Ecto neural progenitor cell (in vitro differentiated cells): ENCODE measurements at places on chromosomes 1 and 21.
A peak's percentile ranks its signal among the peaks of the same experiment; 100 is the strongest.

GRCh38 chr1:236009191-236009590, 55.7 kb downstream of the NID1 start:
- no peak for DNase-seq

- DNase-seq, result no peak
These were observed 41.3 kb downstream of the ZBTB8A start for GRCh38 chr1:32580348-32581017.

DNA sequence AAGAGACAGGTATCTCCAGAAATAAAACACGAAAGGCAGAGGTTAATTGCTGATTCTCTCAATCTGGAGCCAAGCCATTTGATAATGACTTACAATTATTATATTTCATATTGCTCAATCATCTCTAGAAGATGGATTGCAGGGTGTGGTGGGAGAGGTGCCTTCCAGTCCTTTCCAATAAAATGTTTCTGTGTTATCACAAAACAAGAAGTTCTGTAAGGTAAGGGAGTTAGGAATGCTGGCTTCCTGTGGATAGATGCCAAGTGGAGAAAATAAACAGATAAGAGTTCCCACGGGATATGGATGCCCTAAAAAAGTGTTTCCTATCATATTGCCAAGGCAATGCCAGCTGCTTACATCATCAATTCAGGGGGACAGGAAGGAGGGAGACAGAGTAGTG, 7.2 kb upstream of the CCN1 start:
- DNase-seq, result no peak

DNA sequence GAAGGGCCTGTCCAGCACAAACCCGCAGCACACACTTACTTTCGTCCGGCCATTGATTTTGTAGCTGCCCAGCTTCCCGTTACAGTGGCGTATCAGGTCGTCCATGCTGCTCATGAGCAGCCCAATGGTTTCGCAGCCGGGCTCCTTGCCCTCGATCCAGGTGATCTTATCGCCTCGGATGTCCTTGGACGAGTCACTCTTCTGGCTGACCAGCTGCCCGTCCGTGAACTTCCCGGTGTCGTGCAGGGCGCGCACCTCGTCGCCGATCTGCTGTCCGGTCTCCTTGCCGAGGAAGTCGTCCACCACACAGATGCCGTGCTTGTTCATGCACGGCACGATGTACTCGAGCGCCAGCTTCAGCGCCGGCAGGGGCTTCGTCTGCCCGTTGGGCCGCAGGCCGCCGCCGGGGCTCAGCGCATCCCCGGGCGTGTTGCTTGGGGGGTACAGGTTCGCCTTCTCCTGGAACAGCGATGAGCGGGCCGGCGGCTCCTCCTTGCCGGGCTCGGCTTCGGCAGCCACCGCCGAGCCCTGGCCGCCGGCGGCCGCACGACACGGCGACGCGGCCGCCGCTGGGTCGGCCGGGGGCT, 1.0 kb downstream of the EGLN1 start:
- DNase-seq, result peak; percentile 73

DNA sequence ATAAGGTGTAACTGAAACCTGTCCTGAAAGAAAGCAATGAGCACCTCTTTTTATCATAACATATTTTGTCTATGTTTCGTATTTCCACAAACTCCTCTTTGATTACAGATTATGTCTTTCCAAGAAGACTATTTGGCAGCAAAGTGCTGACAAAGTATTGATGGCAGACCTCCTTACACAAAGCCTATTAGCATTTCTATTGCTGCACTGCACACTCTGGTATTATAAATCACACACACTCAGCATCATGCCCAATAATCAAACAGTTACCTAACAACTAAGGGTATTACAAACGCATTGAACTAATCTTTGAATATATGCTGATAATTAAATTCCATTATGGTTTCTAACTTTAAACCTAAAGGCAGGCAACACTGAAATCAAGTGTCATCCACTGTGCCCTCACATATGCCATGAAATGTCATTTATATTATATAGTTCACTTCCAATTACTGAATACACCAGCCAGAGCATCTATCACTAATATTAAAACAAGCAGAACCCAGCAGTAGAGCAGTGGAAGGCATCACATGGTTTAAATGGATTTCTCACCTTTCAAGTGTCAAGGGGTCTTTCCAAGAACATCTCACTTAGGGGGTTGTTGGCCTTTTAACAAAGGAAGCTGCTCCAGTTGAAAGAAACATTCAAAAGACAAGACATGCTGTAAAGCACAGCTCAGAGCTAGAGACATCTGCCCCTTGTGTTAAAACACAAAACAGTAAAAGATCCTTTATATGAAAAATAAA, 239.1 kb downstream of the RERE start:
- DNase-seq, result no peak

- no peak for DNase-seq
These were observed 62.5 kb downstream of the KIAA0040 start for GRCh38 chr1:175129997-175130648.

- DNase-seq, result no peak
These were observed 485.5 kb downstream of the PTPRC start for GRCh38 chr1:199124351-199124750.

DNA sequence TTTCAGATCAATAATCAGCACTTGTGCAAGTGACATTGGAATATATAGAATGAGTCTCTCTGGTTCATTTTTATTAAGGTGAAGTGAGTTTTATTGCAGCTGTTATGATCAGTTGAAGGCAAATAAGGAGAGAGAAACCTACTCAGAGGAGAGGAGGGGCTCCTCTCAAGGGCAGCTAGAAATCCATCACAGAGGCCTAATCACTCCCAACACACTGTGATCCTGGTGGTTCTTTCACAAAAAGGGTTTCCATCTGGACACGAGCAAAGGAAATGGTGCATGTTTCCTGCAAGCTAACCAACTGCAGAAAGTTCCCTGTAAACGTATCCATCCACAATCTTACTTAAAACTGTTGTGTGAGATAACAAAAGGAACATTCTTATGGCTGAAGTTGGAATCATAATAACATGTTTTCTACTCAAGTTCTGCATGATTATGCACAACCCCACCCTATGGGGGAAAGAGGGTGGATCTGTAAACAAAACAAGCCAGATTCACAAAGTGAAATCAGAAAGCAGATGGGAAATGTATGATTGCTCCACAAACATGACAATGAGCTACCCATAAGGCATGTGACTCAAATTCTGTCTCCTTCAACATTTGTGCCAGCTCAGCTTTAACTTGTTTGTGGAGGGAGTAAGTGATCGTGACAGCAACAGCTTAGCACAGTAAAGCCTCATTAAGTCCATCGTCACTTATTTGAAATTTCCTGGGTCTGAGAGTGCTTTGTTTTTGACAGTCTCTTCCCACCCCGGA, 141.2 kb upstream of the ST6GALNAC5 start:
- no peak for DNase-seq

GRCh38 chr1:69191335-69191734, 376.4 kb upstream of the LRRC7 start:
- no peak for DNase-seq

DNA sequence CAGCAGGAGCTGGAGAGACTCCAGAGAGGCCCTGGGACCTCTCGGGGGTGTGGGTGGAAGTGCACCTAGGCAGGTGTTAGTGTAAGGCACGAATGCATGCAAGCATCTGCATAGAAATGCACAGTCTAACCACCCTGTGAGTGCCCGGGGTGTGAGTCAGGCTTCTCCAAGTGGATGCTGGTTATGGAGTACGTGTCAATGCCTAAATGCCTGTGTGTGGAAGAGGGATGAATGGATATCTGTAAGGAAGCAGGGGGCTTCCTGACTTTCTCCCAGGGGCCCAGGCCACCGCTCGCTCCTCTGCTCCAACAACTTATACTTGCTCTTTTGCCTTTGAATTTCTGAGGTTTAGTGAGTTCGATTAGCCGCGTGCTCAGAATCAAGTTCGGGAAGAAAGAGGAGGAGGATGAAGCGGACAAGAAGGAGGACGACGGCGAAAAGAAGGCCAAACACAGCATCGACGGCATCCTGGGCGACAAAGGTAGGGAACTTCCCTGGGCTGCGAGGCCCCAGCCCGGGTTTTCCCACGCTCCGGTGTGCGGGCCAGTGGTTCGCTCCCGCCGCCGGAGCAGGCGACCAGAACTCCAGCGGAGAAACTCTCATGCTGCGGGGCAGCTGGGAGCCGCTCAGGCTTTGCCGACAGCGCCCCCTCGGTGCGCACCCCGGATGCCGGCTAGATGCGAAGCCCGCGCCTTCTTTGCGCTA, 5.4 kb downstream of the PAX7 start:
- peak; percentile 80 for DNase-seq

- DNase-seq, result no peak
These were observed 17.7 kb downstream of the IVL start for GRCh38 chr1:152926091-152926490.

- no peak for DNase-seq
These were observed 8.3 kb downstream of the RHOC start for GRCh38 chr1:112698366-112699310.

DNA sequence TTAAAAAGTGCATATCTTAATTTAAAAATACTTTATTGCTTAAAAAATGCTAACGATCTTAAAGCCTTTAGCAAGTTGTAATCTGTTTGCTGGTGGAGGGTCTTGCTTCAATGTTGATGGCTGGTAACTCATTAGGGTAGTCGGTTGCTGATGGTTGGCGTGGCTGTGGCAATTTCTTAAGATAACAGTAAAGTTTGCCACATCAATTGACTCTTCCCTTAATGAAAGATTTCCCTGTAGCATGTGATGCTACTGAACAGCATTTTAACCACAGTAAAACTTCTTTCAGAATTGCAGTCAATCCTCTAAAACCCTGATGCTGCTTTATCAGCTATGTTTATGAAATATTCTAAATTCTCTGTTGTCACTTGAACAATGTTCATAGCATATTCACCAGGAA, 6.8 kb upstream of the SAMD13 start:
- no peak for DNase-seq

GRCh38 chr1:198639671-198640143, 867 bp downstream of the PTPRC start:
- no peak for DNase-seq

GRCh38 chr1:94864821-94865220, 44.7 kb downstream of the SLC44A3 start:
- no peak for DNase-seq

GRCh38 chr1:1204998-1205768, 1.2 kb downstream of the TNFRSF18 start:
- no peak for DNase-seq

- DNase-seq, result no peak
These were observed 177.9 kb downstream of the CLIC6 start for GRCh38 chr21:34846601-34847112.

- no peak for DNase-seq
These were observed 15.1 kb downstream of the CASP9 start for GRCh38 chr1:15508700-15509487.

DNA sequence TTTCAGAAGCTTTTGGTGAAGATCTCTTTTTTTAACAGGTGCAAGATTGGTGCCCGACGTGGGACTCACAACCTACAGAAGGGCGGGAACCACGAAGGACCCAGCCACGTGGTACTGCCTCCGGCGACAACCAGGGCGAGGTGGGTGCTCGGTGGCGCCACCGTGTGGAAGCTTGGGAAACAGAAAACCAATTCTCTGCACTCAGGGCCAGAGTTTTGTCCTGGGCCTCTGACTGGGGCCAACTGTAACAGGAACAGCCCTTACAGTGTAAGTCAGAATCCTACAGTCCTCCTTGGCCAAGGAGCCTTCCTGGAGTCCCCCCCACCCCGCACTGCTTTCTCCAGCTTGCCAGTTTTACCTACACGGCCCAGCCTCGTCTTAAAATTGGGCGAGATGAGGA, 11.6 kb upstream of the S100A7A start:
- peak; percentile 49 for DNase-seq

GRCh38 chr1:65109487-65109886, 38.5 kb upstream of the AK4 start:
- DNase-seq, result no peak

- no peak for DNase-seq
These were observed 30.3 kb downstream of the TMEM69 start for GRCh38 chr1:45718289-45718688.

DNA sequence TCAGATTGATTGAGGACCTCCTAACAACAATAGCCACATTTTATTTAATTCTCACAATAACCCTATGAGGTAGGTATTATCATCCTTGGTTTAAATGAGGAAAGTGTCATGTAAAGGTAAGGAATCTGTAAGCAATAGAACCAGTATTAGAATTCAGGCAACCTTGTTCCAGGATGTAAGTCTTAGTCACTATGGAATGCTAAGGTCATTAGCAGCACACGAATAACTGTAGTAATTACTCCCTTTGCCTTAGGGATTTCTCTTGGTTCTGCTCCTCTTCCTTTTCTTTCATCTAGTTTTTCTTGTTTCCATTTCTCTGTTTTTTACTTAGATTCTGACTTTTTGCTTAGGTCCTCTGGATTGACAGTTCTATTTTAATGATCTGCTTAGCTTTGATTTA, 23.1 kb upstream of the ATP6V1G3 start:
- no peak for DNase-seq

- DNase-seq, result no peak
These were observed 34.1 kb upstream of the NEK7 start for GRCh38 chr1:198122693-198123092.

- no peak for DNase-seq
These were observed 129.6 kb upstream of the COA6 start for GRCh38 chr1:234243521-234244260.

- DNase-seq, result no peak
These were observed 1.2 kb downstream of the CEP170 start for GRCh38 chr1:243253926-243254232.

DNA sequence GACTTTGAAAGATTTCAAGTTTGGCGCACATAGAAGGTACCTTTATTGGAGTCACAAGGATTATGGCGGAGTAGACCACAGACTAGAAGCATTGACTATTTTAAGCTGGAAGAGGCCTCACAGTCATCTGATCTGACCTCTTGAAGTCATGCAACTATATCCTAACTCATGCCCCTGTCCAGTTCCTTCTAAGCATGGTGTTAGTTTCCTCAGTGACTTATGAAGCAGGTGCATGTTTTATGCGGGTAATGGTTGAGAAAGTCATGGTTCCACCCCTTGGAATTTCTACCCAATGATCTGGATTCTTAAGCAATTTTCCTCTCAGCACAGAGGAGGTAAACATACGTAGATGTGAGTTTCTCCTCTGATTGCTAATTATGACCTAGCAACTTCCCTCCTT, 11.7 kb downstream of the OLFML3 start:
- DNase-seq, result no peak

GRCh38 chr1:115089420-115090185, at the start of gene TSPAN2:
TSS of gene TSPAN2 (minus strand) at chr1:115089503. CDS start at chr1:115089432, 71 bp downstream.
- peak; percentile 85 for DNase-seq

DNA sequence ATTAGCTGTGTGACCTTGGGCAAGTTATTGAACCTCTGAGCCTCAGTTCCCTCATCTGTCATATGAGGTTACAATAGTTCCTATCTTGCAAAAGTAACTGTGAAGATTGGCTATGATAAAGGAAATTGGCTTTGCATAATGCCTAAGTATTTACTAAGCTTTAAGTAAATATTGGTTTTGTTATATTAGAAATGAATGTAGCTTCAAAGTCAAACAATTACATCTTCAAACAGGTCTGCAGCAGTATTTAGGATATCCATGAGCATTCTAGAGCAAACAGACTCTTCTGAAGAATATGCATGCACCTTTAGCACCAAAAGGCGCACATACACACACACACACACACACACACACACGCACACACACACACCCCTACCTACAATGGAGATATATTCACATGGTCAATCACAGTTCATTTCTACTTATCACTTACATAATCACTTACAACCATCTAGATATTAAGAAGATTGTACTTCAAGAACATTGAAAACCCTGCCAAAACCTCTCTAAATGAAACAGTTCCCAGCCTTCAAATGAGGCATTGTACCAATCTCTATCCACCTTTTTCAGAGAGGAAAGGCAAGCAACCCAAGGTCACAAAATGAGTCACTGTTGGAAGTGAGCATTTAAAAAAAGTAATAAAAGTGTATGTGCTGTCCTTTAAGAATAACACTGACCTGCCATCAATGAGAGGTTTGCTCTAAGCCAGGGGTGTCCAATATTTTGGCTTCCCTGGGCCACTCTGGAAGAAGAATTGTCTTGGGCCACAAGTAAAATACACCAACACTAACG, 13.4 kb upstream of the FAM43B start:
- no peak for DNase-seq
